ENCODE measurements at places on chromosomes 1 and 21.
A peak's percentile ranks its signal among the peaks of the same experiment; 100 is the strongest.

- DNase-seq, result no peak
Measured at GRCh38 chr1:108557296-108557695, 2.6 kb upstream of the EEIG2 start.

GRCh38 chr1:59704716-59705115, 110.0 kb upstream of the HOOK1 start:
- DNase-seq, result no peak

- DNase-seq, result no peak
Measured at GRCh38 chr1:172393354-172393753, 27.1 kb upstream of the C1orf105 start.

DNA sequence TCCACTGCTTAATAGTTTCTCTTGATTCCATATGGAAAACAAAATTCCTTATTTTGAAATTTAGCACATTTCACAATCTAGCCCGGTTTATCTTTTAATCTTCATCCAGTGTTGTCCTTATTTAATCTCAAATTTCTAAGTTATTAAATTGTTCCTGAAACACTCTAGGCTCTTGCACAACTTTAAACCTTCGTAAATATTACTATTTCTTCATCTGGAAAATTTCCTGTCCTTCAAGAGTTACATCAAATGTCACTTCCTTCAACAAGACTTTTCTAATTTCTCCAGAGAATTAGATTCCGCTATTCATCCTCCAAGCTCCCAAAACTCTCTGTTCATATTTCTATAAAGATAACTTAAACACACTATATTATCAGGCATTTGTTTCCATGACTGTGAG, 6.5 kb downstream of the FMO5 start:
- DNase-seq, result no peak

GRCh38 chr1:85992791-85993190, 163.8 kb downstream of the COL24A1 start:
- peak; percentile 62 for DNase-seq

DNA sequence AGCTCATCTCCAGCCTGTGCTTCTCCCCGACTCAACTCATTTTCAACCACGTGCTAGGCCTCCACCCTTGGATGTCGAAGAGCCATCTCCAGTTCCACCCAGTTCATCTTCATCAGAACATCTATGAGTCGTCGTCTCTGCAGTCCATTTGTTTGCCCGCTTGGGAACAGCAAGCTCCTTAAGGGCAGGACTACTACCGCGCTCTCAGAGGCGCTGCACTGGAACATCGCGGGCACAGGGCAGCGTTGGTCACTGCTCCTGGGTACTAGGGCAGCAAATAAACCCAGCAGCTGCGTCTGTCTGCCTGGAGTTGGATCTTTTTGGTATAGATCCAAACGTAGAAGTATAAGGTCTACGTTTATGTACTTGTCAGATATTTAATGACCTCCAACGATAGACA, 478 bp upstream of the PRDM2 start:
- DNase-seq, result peak; percentile 37

DNA sequence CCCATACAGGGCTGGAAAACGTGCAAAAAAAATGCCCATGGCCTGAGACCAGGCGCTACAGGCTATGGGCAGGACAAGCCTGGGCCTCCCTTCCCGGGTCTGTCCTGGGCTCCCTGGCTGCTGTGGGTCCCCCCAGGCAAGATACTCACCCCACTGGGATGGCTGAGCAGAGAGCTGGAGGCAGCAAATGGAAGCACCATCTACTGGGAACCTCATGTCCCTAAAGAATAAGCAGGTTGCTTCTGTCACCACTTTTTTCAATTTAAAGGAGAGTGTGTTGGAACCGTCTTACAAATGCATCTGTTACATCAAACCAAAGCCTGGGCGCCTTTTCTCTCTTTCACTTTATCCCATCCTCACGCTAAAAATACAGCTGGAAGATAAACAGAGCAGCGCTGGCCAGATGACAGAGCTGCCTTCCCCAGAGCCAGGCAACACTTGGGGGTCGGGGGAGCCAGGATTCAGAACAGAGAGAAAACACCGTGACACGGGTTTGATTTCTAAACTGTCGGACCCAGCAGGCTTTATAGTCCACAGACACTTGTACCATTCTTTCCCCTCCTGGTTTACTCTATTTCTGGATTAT, 262.1 kb upstream of the VAMP3 start:
- no peak for DNase-seq
